ENCODE measurements at places on chromosomes 5 and 9.

GRCh38 chr5:172407822-172408221 is 46.5 kb downstream of the SH3PXD2B start:
- peak; percentile 85 for DNase-seq

DNA sequence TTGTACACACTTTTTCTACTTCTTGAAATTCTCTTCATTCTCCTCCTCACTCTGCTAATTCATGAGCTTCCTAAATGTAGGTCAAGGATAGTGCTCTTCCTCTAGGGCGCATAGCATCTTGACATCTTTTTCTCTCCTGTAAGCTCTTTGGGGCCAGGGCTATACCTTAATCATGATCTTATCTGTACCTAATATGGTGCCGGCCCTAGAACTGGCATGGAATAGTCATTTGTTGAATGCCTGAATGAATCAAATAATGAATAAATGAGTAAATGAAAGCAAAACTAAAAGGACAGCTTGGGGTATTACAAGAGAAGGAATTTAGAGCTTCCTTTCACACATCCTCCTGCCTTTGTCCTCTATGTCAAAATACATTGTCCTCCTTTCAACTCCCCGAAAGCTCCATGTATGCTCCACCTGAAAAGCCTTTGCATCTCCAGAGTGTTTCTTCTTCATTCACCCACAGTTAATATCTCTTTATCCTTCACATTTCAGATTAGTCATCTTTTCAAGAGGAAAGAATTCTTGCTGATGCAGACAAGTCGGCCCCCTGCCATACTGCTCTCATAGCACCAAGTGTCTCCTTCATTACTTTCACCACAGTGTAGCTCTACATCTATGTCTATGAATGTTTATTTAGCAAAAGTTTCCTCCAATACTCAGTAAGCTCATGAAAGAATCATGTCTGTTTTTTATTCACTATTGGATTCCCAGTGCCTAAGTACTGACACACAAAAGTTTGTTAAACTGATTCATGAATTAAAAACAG is 16.4 kb upstream of the PPP2R2B start:
- DNase-seq = no peak

DNA sequence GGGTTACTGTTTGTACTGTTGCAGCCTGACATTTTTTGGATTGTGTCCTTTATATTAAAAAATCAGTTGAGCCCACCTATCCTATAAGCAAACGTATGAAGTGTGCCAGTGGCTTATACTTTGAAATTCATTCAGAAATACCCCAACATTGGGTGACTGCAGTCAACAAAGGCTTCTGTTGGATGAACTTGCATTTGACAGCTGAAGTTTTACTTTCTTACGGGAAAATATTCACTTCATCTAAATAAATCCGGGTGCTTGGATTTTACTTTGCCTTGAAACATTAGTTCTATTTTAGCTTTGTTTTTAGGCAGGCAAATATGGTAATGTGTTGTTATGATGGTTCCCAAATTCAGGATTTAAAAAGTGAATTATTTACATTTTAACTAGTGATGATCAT is 21.7 kb downstream of the EXOSC2 start:
- no peak for DNase-seq

DNA sequence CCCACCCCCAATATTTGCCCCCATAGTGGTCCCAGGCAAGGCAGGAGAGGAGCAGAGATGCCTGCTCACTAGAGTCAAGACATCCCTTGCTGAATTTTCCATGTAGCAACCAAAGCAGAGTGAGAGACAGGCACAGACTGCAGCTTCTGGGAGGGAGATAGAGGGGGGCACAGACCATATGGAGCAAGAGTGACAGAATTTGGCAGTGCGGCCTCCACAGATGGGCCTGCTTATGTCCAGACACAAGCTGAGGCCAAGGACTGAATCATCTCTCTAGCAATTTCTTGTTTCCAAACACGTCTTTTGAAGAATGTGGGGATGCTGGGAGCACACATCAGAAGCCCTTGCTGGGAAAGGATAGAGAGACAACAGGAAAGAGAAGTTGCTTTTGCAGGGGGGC is 53.0 kb upstream of the ALDH1B1 start:
- no peak for DNase-seq

- DNase-seq = no peak
Measured at GRCh38 chr9:113395000-113395861, 5.9 kb downstream of the ALAD start.

- DNase-seq = no peak
Measured at GRCh38 chr5:113039934-113040285, 63.3 kb downstream of the DCP2 start.

GRCh38 chr9:89281106-89281505 is 29.9 kb upstream of the CKS2 start:
- DNase-seq = no peak

DNA sequence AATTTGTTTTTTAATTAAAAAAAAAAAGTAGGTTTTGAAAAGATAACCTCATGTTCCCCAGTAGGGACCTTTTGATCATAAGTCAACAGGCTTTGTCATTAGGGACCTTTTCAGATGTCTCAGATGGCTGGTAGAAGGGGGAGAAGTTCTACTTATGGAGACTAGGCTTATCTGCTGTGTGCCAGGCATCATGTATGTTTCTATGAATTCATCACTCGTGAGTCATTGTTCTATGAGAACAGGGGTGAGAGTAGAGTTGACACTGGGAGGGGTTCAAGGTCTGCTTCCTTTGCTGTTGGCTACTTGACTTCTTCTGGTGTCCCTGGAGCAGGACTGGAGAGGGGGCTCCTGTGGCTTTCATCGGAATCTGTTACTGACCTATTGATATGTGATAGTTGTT is 138.8 kb downstream of the KDM4C start:
- DNase-seq = peak; percentile 55

- DNase-seq = no peak
Measured at GRCh38 chr9:109588415-109588814, 90.3 kb upstream of the PTPN3 start.

DNA sequence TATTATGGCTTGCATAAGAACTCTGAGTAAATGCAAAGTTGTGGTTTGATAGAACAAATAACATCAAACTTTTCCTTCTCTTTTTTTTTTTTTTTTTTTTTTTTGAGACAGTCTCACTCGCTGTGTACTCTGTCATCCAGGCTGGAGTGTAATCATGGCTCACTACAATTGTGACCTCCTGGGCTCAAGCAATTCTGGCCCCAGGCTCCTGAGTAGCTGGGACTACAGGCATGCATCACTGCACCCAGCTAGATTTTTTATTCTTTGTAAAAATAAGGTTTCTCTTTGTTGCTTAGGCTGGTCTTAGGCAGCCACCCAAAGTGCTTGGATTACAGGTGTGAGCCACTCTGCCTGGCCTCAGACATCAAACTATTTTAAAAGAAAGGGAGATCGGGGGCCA is 19.0 kb upstream of the PTGER4 start:
- DNase-seq = no peak

DNA sequence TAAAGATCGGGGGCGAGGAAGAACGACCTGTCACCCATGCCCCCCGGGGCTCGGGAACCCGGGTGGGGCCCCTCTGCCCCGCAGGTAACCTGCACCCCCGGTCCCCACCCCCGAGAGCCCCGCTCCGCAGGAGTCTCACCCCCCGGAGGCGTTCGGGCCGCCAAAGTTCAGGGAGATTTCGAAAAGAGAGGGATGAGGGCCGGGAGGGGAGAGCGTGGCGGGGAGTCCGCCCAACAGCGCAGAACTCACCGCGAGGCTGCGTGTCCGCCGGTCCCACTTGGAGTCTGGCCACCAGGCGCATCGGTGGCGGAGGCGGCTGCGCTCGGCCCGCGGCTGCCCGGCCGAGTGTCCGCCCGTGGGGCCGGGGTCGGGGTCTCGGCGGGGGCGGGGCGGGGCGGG is at the start of gene PHF19:
Gene PHF19 (minus strand): TSS at position 347 of the 399 bp plus-strand sequence. CDS start 2,447 bp downstream, outside the sequence.
- peak; percentile 39 for DNase-seq

DNA sequence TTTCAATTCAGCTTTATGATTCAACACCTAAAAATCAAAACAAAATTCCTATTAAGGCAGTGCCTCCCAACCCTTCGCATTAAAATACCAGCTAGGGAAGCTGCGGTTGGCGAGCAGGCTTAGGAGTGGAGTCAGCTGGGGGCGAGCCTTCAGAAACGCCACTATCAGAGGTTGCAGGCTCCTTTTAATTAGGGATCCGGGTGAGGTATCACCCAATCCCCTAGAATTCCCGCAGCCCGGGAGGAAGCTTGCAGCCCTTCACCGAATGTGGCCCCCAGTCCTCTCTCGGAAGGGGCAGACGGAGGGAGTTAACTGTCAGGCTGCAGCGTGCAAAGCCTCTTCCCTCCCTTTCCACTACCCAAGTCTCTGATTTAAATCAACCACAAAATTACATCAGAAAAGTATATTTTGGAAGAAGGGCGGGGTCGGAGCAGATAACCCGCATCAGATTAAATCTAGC is 1.7 kb downstream of the STC2 start:
- peak; percentile 66 for DNase-seq

DNA sequence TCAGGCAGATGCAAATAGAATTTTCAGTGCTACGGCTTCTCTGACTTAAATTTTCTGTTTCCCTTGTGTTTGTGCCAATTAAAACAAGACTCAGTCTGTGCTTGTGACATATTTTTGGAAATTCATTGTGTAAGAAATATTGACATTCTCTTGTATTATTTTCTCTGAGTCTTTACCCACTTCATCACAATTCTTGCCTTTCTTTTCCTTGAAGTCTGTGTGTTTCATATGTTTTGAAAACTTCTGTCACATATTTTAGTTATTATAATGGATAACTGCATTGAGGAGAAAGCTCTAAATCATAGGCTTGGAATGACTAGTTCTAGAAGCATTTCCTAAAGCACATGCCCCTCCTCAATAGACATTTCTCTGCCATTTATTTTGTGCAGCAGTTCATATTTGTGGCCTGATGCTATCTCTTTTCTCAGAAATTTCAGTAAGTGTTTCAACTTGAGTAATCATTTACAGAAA is 206.6 kb downstream of the PALM2AKAP2 start:
- peak; percentile 48 for DNase-seq

DNA sequence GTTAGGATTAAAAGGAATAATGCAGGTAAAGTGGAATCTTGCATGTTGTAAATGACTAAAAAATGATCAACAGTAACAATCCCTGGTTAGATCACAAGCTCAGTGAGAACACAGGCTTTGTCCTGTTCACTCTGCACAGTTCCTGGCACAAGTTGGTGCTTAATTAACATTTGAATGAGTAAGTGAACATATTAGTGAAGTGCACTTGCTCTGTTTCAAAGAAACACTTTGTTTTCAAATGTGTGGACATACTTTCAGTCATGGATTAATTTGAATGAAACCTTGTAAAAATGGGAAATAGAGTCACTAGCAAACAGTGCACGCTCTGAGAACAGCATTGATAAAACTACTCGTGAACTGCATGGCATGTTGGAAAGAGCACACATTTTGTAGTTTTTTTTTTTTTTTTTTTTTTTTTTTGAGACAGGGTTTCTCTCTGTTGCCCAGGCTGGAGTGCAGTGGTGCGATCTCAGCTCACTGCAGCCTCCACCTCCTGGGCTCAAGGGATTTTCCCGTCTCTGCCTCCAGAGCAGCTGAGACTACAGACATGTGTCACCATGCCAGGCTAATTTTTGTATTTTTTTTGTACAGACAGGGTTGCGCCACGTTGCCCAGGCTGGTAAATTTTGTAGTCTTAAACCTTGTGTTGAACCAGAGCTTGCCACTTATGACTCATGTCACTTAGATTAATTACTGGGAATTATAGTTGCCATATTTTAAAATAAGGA is 159.9 kb downstream of the LURAP1L start:
- peak; percentile 61 for DNase-seq

DNA sequence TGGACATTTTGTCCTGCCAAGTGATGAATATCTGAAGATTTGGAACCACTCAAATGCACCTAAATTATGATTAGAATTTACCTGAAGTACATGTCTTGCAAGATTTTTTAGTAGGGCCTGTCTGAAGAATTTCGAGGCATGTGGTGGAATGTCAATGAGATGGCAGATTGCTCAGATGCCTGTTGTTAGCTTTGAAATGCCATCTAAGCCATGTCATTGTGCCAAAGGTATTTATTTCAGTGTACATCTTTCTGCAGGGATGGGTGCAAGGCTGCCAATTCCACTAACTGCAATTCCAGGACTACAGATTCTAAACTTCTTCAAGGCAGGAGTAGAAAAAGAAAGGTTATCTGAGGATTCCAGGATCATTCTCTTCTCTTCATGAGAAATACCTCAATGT is 9.1 kb upstream of the GNAQ start:
- DNase-seq = no peak

GRCh38 chr5:3175416-3175815 is 420.2 kb upstream of the IRX1 start:
- no peak for DNase-seq

GRCh38 chr5:38518341-38518740 is 38.1 kb downstream of the LIFR start:
- no peak for DNase-seq

DNA sequence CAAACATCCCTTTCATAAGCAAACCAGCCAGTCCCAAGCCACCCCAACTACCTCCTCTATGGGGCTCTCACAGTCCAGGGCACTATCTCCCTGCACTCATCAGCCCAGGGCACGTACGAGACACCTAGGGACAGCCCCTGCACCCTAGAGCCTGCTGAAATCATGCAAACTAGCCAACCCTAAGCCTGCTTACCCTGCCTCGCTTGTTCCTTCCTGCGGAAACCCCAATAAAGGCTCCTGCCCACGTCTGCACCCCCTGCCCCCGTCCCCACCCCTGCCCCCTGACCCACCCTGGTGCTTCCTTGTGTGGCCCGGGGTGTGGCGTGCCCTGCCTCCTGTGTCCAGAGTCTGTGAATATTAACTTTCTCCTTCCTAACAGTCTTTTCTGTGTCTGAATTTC is 135.9 kb downstream of the GADD45G start:
- DNase-seq = no peak

DNA sequence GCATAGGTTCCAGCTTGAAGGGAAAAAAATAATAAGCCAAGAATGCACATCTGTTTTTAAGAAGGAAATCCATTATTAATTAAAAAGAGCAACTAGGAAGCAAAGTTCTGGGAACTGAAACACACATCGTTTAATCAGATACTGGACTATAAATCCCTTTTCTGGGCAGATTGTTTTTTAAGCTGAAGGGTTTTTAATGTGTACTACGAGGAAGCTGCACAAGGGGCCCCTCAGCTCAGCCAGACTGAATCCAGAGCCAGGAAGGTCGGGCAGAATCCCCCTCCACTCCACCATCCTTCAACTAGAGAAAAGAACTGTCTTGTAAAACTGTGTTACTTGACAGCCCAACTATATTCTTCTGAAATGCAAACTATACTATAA is 49.2 kb downstream of the ROR2 start:
- DNase-seq = no peak

GRCh38 chr5:83517072-83517687 is 45.6 kb downstream of the VCAN start:
- DNase-seq = no peak

- DNase-seq = peak; percentile 33
Measured at GRCh38 chr5:163565931-163566608, 60.7 kb downstream of the MAT2B start.
